ENCODE measurements at places on chromosomes 2 and 18.

DNA sequence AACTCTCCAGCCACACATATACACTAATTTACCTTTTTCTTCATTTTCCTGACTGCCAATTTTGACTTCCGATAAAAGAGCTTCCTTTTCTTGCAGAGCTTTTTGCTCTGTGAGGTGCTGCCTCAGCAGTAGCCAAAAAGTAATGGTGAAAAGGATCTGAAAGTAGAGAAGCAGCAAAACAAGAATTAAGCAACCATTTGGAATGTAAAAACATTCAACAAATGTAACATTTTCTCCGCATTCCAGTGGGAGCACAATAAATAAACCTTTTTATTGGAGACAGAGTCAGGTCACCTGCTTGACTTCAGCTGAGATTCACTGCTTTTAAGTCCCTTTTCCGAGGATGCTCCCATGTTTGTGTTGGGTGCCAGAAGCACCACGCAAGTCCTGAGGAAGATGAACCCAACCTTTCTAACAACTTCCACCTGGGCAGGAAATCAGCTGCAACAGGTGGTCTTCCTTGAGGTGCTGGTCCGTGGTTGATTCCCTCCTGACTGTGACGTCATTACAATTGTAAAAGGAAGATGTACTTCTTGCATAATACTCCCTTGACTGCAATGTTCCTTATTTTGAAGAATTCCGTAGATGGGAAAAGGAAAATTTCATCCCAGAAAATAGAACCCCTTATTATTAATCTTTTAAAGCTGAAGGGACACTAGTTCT, 265.5 kb downstream of the NAPG start:
- no peak for DNase-seq

- no peak for DNase-seq
These were observed 4.7 kb upstream of the CAPN10 start for GRCh38 chr2:240581811-240582210.

GRCh38 chr2:41267929-41268659, 779.7 kb upstream of the PKDCC start:
- no peak for DNase-seq

DNA sequence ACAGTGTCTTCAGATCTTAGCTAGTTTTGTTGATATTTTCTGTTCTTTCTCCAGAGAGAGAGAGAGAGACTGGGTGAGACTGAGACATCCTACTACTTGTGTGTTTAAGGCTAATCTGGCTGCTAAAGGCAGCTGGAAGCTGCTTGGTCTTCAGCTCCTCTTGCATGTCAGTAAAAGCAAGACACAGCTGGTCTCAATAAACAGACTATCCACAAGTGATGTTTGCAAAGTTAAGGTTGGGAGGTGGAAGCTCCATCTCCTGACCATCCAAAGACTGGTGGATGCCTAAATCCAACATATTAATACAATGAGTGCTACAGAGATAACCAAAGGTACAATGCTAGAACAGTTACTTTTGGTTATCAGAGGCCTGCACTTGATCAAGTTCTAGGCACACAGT, 17.8 kb downstream of the ERFE start:
- DNase-seq = no peak

GRCh38 chr2:203951366-203951902, 14.9 kb downstream of the ICOS start:
- DNase-seq = no peak

GRCh38 chr2:132374551-132374950, 42.1 kb upstream of the GPR39 start:
- DNase-seq = no peak

- no peak for DNase-seq
These were observed at the start of gene TRABD2A for GRCh38 chr2:84880645-84881521. TRABD2A (minus strand) TSS chr2:84881084; CDS start chr2:84881039, 45 bp downstream.

- no peak for DNase-seq
These were observed 180.9 kb downstream of the GCA start for GRCh38 chr2:162524849-162525248.

DNA sequence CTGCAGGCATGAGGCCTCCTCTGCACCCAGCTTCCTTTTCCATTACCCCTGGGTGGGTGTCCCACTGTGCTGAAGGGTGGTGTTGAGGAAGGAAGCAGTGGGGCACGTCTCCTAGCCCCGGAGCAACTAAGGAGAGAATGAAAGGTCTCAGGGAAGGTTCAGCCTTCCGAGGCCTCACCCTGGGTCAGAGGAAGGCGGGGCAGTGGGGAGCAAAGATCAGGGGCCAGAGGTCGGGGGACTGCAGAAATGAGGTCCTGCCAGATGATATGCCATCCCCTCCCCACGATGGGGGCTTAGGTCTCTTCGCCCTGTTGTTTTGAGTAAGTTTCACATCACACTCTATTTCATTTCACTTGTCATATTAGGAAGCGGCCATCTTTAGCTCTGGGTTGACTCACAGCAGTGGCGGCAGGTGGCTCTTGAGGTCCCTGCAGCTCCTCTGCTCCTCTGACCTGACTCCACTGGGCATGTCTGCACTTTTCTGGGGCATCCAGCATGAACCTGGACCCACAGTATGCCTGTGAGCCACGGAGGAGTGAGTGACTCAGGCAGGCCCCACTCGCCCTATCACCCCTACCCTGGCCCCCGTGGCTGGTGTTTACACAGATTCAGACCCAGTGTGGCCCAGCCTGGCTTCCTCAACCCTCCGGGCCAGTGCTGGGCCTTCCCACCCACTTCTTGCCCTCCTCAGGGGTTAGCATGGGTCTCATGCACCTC, 153.7 kb upstream of the SMAD2 start:
- DNase-seq = no peak

GRCh38 chr2:232637866-232638583, 4.6 kb downstream of the EFHD1 start:
- DNase-seq = no peak

GRCh38 chr18:58087928-58088690, 44.1 kb downstream of the NEDD4L start:
- DNase-seq = no peak

DNA sequence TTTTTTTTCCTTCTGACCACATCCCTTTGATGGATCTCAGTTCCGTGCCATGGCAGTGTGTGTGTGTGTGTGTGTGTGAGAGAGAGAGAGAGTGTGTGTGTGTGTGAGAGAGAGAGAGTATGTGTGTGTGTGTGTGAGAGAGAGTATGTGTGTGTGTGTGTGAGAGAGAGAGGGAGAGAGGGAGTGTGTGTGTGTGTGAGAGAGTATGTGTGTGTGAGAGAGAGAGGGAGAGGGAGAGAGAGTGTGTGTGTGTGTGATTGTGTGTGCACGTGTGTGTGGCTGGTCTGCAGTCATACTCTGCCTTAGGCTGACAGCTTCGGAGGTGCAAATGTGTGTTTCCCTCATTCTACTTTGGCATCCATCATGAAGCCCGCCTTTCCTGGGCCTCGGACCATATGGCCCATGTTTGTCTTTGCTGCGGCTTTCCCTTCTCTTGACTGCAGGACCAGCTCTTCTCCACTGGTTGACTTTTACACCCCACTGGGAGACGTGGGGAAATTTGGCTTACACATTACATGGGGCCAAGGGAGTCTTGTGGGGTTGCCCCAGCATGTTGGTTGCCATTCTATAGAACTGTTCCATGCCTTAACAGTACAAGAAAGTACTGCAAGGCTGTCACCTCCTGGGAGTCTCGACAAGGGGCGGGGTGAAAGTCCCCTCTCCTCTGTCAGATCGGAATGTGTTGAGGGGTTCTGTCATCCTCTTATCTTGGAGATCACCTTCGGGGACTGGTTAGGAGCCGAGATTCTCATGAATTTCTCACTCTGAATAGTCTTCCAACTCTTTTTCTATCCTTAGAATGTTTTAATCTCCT, 21.6 kb downstream of the TSN start:
- peak; percentile 63 for DNase-seq

GRCh38 chr18:47036298-47036874, 965 bp upstream of the ELOA2 start:
- DNase-seq = peak; percentile 3
